ENCODE measurements at places on chromosomes 3 and 15.

- DNase-seq = no peak
Observed at GRCh38 chr3:156106721-156107373, 13.5 kb upstream of the KCNAB1 start.

- DNase-seq = no peak
Observed at GRCh38 chr15:38005953-38006808, 71.7 kb downstream of the TMCO5A start.

GRCh38 chr15:48419896-48420295, 88.7 kb downstream of the DUT start:
- DNase-seq = no peak

DNA sequence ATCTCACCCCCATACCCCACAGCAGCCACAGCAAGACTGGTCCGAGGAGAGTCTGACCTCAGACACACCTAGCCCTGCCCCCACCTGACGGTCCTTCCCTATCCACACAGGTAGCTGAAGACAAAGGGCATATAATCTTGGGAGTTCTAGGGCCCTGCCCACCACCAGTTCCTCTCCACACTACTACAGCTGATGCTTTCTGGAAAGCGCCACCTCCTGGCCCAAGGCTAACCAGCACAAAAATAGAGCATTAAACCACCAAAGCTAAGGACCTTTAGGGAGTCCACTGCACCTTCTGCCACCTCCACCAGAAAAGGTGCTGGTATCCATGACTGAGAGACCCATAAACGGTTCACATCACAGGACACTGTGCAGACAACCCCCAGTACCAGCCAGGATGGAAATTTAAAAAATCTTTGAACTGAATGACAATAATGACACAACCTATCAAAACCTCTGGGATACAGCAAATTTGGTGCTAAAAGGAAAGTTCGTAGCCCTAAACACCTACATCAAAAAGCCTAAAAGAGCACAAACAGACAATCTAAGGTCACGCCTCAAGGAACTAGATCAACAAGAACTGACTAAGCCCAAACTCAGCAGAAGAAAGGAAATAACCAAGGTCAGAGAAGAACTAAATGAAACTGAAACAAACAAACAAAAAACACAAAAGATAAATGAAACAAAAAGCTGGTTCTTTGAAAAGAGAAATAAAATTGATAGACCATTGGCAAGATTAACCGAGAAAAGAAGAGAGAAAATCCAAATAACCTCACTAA, 122.1 kb upstream of the TPRG1 start:
- peak; percentile 41 for DNase-seq

- DNase-seq = no peak
Observed at GRCh38 chr15:66077320-66077663, 176.3 kb downstream of the MEGF11 start.

- no peak for DNase-seq
Observed at GRCh38 chr3:129567176-129567705, 24.3 kb downstream of the H1-8 start.

All from NAMALWA (cell line).